Lower lobe of right lung (tissue), 2 donors: ENCODE measurements at places on chromosomes 12 and 14.
A peak's percentile ranks its signal among the peaks of the same experiment; 100 is the strongest.

- DNase-seq = no peak
These were observed 226.8 kb downstream of the C12orf42 start for GRCh38 chr12:103268831-103269514.

DNA sequence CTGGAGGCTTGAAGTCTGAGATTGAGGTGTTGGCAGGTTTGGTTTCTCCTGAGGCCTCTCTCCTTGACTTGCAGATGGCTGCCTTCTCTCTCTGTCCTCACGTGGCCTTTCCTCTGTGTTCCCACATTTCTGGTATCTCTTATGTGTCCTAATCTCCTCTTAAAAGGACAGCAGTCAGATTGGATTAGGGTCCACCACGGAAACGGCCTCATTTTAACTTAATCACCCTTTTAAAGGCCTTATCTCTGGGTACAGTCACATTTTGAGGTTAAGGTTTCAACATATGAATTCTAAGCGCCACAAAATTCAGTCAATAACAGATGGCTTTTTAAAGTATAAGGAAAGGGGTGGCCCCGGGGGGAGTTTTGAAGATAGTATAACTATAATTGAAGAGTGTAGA is 33.5 kb downstream of the UNC79 start:
- no peak for DNase-seq

GRCh38 chr14:78202163-78202562 is 32.0 kb downstream of the NRXN3 start:
- DNase-seq = no peak

- no peak for DNase-seq
These were observed 12.3 kb upstream of the PARP11 start for GRCh38 chr12:3885277-3886094.

- DNase-seq = no peak
These were observed 755.6 kb downstream of the MED13L start for GRCh38 chr12:115521771-115522409.

DNA sequence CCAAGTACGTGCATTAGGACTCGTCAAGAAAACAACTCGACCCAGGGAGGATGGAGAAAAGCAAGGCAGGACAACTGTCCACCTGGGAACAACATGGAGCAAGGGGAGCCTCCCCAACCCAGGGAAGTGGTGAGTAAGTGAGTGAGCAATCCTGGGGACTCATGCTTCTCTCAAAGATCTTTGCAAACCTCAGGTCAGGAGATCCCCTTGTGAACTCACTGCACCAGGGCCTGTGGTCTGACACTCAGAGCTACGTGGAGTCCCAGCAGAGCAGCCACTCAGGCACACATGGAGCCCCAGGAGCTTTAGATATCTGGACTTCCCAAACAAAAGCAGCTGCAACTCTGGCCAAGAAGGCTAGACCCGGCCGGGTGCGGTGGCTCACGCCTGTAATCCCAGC is 12.2 kb upstream of the OR5AU1 start:
- DNase-seq = no peak

GRCh38 chr14:26872515-26873361 is 274.9 kb upstream of the NOVA1 start:
- DNase-seq = no peak

- DNase-seq = peak; percentile 73
These were observed 12.9 kb upstream of the MCRS1 start for GRCh38 chr12:49580572-49581535.

DNA sequence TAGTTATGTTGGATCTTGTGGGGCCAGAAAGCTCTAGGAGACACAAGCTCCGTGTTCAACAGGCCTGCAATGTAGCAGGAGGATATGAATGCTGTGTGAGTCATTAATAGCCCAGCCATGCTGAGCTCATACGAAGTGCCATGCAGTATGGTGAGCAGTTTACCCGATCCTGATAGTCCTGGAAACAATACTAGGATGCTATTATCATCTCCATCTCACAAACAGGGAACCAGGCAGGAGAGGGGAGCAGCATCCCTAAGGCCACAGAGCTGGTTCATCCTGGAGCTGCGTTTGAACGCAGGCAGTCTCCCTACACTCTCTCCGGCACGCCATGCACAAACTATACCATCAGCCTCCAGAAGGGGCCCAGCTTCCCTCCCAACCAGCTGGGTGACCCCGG is 20.5 kb downstream of the TTC7B start:
- no peak for DNase-seq

- peak; percentile 63 for DNase-seq
These were observed 12.2 kb upstream of the ITPR2 start for GRCh38 chr12:26845057-26845666.

DNA sequence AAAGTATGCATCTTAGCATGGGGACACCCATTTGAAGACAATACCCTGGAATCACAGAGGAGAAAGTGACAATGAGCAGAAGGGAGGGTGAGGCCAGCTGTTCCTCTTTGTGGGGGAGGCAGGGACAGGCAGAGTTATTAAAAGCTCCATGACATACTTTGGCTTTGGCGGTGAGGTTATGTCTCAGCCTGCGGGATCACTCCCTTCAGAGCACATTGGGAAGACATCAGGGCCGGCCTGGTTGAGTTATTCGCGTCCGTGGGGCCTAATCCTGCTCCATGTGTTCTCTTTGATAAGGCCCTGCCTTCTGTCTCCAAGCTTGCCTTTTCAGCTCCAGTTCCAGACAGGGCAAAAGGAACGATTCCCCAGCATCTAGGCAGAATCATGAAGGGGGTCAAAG is 98.8 kb upstream of the NTF3 start:
- no peak for DNase-seq

GRCh38 chr14:100791348-100791735 is 34.6 kb upstream of the MEG3 start:
- DNase-seq = no peak

- no peak for DNase-seq
These were observed 316.3 kb downstream of the ADAMTS20 start for GRCh38 chr12:43235721-43236120.

GRCh38 chr14:55780156-55780946 is 200.3 kb downstream of the KTN1 start:
- DNase-seq = peak; percentile 53

DNA sequence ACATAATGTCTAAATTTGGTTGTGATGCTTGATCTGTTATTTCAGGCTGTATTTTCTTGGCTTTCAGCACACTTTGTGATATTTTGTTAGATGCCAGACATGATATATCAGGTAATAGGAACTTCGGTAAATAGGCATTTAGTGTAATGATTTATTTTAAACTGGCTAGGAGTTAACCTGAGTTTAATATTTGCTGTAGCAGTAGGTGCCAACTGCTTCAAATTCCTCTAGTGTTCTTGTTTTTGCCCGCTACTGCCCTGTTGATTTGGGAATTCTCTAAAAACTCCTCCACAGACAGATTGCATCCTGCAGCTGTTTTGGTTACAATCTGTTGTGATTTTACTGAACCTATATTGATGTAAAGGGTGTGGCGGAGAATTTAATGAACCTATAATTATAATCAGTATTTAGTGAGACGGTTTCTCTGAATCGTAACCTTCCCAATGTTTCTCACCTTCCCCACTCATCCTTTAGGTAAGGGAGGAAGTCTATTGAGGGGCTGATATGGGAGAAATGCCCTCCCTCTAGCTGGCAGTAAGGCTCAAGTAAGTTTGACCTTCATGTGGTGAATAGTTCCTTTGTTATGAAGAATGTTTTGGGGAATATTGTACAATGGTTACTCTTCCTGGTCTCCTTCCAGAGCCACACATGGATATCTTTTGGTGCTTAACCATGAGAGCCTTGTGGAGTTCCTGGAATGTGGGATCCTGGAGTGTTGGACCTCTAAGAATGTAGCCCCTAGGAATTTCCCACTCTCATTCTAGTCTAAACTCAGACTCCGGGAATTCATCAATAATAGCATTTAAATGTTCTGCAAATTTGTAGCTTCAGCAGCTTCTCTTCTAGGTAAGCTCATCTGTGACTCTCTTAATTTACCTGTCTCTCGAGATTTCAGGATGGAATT is 634.1 kb downstream of the FSCB start:
- no peak for DNase-seq

DNA sequence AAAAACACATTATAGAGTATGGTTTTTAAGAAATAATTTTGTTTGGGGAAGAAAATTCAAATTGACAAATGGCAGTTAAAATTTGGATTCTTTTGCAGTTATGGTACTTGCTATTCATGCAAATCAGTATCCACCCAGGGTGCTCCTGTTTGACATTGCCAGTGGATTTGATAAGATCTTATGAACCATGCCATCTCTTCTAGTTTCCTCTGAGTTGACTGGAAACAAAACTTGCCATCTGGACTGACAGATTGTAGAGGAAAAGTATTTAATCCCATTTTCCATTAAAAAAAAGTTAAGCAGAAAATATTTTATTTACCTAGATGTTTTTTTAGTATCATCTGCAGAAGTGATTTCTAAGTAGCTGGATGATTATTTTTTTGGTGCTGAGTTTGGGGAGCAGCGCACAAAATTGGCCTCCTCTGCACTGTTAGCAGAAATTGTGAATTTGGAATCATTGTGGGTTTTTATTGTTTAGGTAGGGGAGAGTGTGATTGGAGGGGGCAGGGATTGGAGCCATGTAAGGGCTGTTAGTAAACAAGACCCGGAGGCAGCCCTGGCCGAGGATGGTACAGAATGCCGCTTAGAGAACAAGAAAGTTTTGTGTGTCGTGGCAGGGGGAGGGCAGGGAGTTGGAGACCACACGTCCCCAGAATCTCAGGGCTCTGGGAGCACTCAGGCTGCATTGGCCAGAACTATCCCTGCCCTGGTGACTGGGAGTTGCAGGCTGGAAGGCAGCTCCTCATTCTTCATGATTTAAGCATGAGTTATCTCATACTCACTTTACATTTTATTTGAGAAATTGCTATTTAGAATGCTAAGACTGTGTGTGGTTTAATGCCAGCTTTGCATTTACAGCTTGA is 56.6 kb downstream of the WDR20 start:
- DNase-seq = no peak
